ENCODE measurements at places on chromosomes 7 and 10. TPM values are rescaled to one million over a fixed set of nuclear protein-coding genes. Genes with fewer than 3 reads are reported as not detected.

FAM200A gene
- 3.3 TPM for total RNA-seq

GRK5 gene
- 3.7 TPM for total RNA-seq

MMRN2 gene
- total RNA-seq: 9.0 TPM

FAM241B gene
- 2.9 TPM for total RNA-seq

ELAPOR2 gene
- total RNA-seq: 2.2 TPM

MUC3A gene
- total RNA-seq: 0.16 TPM

DNAH11 gene
- 1.1 TPM for total RNA-seq

LFNG gene
- total RNA-seq: 5.7 TPM

GPR85 gene
- total RNA-seq: 0.32 TPM

APBB1IP gene
- 1.4 TPM for total RNA-seq

UTF1 gene
- not detected for total RNA-seq

FBXW4 gene
- 37.1 TPM for total RNA-seq

INSYN2A gene
- total RNA-seq: not detected

SLC16A9 gene
- total RNA-seq: 14.3 TPM

ADIRF gene
- 46.1 TPM for total RNA-seq

MPP7 gene
- 53.6 TPM for total RNA-seq

RELN gene
- total RNA-seq: 0.52 TPM

BICC1 gene
- 0.32 TPM for total RNA-seq

PIP gene
- total RNA-seq: 0.56 TPM

MYL7 gene
- not detected for total RNA-seq

MOGAT3 gene
- not detected for total RNA-seq

MMD2 gene
- not detected for total RNA-seq

MACROH2A2 gene
- 18.8 TPM for total RNA-seq

MALRD1 gene
- total RNA-seq: 0.08 TPM

CROT gene
- 18.1 TPM for total RNA-seq

AGR2 gene
- 7.5 TPM for total RNA-seq

SFRP4 gene
- total RNA-seq: not detected

OR2A12 gene
- total RNA-seq: not detected

SPDYE6 gene
- total RNA-seq: not detected

SUGCT gene
- total RNA-seq: 8.2 TPM

ANK3 gene
- 39.1 TPM for total RNA-seq

KIAA1549 gene
- 0.20 TPM for total RNA-seq

SLC26A5 gene
- not detected for total RNA-seq

FKBP6 gene
- total RNA-seq: not detected

PKD1L1 gene
- 0.36 TPM for total RNA-seq

FANK1 gene
- total RNA-seq: 3.2 TPM

PDAP1 gene
- total RNA-seq: 94.4 TPM
